ENCODE measurements at places on chromosomes 16 and 17.
A peak's percentile ranks its signal among the peaks of the same experiment; 100 is the strongest.

- DNase-seq: no peak
These were observed 26.8 kb downstream of the GAS7 start for GRCh38 chr17:10171581-10171981.

DNA sequence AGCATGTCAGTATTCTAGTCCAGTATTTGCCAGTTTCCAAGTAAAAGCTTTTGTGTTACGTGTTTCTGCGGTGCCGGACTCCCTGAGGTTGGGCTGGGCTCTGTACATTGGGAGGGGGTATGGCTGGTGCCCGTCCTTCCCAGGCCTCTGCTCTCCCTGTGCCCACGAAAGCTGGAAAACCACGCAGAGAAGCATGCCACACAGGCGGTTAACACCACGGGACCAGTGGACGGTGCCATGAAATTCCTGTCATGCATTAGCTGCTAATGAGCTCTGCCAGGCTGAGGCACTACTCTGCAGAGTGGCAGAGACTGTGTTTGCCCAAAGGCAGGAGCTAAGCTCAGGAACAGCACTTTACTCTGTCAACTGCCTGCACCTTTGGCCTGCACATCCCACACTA, 8.1 kb downstream of the SMIM5 start:
- no peak for DNase-seq

DNA sequence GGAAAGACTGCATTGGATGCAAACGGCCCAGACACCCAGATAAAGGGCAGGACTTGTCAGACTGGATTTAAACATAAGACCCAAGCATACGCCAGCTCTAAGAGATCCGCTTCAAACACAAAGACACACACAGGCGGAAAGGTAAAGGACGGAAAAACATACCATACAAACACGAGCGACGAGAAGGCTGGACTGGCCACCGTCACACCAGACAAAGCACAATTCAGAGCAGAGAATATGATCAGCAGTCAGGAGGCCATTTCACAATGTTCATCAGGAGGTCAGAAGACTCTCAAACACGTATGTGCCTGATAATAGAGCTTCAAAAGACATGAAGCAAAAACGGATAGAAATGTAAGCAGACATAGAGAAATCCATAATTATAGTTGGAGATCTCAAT, 84.9 kb upstream of the GNG13 start:
- DNase-seq: no peak

- no peak for DNase-seq
These were observed 175.2 kb downstream of the CCDC182 start for GRCh38 chr17:57569853-57570252.

DNA sequence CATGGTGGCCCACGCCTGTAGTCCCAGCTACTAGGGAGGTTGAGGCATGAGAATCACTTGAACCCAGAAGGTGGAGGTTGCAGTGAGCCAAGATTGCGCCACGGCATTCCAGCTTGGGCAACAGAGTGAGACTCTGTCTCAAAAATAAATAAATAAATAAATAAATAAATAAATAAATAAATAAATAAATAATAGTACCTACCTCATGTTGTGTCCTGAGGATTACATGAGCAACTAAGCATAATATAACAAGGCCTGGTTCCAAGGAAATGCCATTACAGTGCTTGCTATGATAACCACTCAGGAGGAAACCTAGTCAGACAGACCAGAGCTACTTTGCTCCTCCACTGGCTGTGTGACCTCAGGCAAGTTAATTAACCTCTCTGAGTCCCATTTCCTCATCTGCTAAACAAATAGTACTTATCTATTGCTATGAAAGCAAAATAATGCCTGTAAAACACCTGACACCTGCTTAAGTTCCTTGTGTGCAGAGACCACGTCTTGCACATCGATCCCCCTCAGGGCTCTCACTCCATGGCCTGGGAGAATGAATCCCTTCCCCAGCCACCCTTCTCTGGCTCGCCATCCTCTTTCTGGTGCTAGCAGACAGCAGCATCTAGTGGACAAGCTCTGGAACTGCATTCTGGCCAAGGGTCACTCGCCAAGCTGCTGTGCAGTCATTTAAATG, 7.5 kb downstream of the EPOP start:
- DNase-seq: peak; percentile 50

GRCh38 chr16:14409563-14409962, 220.5 kb downstream of the PARN start:
- DNase-seq: peak; percentile 85

- DNase-seq: peak; percentile 57
These were observed 32.0 kb downstream of the KDM8 start for GRCh38 chr16:27235055-27235937.

GRCh38 chr16:27421961-27422740, 20.2 kb downstream of the IL21R start:
- no peak for DNase-seq

GRCh38 chr17:915538-916201, 63.9 kb downstream of the NXN start:
- no peak for DNase-seq

DNA sequence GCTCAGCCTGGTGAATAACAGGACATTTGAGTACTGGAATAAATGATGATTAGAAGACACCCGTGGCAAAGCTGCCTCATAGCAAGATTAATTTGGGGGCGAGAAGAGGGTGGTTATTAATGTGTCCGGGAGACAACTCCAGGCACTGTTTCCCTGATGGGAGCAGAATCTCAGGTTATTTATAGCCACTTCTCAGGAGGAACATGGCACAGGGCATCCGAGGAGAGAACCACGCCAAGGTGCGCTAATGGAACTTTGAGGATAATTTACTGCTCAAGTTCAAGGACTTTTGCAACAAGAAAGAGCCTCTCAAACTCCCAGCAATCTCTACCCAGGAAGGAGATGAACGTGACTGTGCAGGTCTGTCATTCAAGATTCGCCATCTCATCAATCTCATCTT, 362.5 kb upstream of the ERCC4 start:
- no peak for DNase-seq

- no peak for DNase-seq
These were observed 4.0 kb upstream of the P2RX5 start for GRCh38 chr17:3699951-3700350.

DNA sequence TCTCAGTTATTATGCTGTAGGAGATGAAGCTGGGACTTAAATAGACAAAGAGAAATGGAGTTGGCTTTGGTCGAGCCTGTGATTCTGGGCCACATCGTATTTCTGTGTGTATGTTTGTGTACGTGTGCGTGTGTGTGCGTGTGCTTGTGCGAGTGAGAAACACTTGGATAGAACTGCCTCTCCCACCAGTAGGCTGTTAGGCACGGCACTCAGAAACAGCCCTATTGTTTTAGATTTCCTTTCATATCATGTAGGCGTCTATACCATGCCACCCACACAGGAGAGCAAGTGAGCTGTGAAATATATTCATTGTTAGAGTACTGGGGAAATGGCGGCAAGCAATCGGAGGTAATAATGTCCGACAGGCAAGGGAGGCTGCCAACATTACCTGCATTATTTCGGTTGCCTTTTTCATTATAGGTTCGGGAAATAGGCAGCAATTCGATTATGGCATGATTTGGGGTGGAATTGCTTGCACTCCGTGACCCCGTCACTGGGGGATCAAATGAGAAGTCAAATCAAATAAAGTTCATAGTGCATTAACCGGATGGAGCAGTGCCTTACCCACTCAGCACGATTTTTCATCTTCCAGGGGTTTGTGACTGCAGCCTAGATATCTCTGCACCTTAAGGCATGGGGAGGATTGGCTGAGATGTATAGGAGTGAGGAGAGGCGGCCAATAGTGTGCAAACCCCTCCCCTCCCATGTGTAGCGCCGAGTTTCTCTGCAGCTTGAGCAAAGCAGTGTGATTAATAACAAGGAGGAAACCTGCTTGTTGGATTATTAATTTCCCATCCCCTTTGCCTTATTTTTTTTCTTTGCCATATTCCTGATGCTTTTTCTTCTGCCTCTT, 89.6 kb downstream of the RBFOX1 start:
- no peak for DNase-seq

- DNase-seq: no peak
These were observed 13.4 kb downstream of the ARSG start for GRCh38 chr17:68304706-68305105.

DNA sequence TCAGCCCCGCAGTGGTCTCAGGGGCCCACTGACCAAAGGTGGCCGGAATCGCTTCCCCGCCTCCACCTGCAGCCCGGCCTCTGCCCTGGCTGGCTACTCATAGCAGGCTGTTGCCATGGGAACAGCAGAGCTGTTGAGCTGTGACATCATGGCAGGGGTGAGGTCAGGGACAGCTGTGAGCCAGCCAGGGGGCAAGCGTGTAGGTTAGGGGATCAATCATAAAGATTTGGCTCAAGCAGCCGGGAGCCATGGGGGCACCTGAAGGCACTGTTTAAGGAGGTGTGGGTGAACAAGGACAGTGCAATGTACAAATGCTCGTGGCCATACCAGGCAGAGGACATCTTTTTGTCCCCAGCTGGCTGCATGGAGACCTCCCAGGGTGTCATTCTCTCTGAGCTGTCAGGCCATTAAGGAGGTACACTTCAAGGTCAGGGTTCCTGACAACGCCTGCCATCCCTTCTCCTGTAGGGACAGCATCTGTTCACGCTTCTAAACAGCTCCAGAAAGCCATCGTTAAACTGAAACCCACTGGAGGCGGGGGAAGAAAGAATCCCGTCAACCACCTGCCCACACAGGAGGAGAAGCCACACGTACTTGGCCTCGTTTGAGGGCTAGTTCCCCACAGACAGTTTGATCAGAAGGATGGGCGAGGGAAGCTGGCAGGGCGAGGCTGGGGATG, at the start of gene CEP295NL:
TSS of gene CEP295NL (minus strand) at position 101 of the 679 bp plus-strand sequence. CDS start 1,373 bp downstream, outside the sequence.
- DNase-seq: peak; percentile 25

GRCh38 chr16:14418795-14419225, 211.2 kb downstream of the PARN start:
- DNase-seq: no peak

GRCh38 chr16:19574615-19575014, 19.1 kb downstream of the VPS35L start:
- DNase-seq: no peak

- no peak for DNase-seq
These were observed 20.6 kb downstream of the NPTX1 start for GRCh38 chr17:80455784-80456183.

All from RCC 7860 (cell line).